ENCODE measurements at places on chromosomes 1 and 21.

DNA sequence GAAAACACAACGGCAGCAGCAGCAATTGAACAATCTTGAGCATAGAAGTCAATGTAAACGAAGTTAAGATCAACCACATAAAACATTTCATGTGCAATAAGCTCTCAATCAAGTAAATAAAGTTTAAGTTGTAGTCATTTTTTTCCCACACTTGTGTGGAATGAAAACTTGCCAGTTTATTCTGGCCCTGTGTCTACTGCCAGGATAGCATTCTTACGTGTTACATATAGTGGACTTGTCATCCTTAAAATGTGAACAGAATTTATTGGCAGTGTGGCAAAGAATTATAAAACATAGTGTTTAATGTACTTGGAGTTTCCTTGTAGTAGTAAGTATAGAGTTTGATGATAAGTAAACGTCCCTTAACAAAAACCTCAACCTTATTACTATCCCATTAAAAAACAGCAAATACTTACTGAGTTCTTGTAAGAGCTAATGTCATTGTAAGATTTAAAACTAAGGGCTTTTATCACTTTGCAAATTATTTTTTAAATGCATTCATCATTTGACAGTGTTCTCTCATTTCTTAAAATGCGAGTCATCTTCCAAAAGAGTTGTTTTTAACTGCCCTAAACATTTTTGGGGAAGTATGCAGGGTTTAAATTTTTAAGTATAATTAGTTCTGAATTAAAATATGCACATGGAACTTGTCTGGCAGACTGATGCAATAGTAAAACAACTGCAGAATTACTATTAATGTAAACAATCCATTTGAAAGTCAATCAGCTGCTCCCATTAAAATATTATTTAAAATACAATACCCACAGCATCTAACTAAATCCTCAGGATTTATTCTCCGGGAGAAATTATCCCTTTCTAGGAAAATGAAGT is 7.9 kb downstream of the COX20 start:
- no peak for DNase-seq

DNA sequence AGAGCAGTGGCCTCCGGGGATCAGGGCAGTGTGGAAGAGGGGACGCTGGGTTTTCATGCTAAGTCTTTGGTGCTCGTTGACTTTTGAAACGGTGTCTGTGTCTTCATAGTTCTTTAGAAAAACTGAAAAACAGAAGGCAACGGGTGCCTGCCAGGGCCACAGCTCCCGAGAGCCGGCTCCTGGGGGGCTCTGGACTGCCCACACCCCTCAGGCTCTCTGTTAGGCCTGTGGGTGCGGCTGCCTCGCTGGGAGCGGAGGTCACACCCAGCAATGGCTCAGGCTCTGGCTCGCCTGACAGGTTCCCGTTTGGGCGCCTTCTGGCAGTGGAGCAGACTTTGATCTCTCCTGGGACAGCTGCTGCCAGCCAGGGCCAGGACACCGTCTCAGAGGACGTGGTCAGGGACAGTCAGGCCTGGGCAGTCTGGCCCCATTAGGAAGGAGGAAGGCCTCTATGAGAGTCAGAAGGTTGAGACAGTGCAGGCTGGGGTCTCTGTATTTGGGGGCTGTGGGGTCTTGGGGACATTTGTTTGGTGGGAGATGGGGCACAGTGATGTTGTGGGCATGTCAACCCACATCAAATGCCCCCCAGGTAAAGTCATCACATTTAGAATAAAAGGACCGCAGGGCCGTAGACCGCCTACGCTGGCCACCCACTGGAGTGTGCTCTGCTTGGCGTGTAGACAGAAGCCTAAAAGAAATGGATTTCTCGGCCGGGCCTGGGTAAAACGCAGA is 5.6 kb downstream of the ARHGEF16 start:
- no peak for DNase-seq

DNA sequence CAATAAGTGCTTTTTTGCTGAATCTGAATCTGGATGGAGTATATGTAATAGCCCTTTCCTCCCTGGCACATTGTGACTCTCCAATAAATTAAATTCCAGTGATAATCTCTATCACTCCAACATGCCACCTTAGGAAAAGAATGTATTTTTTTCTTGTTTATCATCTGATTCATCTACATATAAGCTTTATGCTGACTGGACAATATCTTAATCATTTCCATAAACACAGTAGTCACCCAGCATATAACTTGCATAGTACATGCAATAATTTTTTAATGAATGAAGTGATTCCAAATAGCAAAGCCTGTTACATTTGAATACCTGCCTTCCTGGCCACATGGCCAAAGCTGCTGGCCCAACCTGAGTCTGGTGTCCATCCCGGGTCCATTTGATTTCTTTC is 477.6 kb upstream of the USP24 start:
- DNase-seq, result no peak

- no peak for DNase-seq
These were observed 3.5 kb downstream of the DHCR24 start for GRCh38 chr1:54883349-54884102.

DNA sequence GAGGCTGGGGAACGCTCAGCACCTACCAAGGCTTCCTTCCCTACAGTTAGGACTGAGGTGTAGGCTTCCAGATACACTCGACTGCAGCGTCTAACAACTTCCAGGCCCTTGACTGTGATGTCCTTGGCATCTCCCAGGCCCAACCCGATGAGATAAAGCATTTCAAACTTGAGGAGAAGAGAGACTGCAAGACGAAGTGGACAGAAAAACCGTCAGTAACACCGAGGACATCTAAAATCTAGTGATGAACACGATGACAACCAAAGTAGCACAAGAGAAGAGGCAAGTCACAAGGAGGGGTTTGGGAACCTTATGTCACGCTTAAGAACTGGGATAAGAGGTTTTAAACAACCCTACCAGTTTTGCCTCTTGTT is 314 bp downstream of the DPH5 start:
- peak; percentile 5 for DNase-seq

DNA sequence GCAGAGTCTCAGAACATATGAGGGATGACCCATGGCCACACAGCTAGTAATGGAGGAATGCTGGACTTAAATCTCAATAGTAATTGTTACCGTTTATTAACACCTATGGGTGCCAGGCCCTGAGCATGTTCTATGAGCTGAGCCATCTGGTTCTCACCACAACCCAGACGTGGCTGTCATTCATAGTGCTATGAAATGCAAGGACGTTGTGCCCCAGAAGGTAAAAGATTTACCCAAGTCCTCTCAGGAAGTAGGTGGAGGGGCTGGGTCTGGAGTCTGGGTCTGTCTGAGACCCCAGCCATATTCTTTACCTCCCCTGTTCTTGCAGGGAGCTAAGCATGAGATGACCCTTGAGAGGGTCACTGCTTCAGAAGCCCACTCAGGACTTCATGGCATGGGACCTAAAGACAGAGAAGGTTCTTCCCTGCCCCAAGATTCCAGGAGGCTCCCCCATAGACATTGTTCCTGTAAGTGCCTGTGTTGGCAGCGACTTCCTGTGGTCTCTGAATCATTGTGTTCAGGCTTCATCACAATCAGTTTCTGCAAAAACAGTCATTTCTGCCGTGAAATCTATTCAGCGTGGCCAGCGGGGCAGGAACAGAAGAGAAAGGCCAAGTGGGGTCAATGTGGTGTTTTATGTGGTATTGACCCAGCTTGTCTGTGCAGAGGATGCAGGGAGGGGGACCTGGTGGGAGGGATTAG is 475.4 kb downstream of the PTPRU start:
- peak; percentile 31 for DNase-seq

DNA sequence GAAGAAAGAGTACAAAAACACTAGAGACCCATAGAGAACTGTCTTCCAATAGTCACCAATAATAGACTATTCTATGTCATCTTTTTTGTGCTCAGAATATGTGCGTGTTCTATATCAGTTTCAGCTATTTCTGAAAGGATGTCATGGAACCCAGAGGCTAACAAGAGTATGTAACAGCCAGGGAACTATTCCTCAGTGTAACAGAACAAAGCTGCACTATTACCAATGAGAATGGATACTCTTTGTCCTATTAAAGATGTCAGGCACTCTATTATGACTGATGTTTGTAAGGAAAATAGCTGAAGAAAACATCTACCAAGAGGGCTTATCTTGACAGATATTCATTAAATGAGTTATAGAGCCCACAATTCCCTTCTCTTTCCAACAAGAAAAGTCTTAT is 8.6 kb upstream of the LRRC8C start:
- DNase-seq, result no peak

DNA sequence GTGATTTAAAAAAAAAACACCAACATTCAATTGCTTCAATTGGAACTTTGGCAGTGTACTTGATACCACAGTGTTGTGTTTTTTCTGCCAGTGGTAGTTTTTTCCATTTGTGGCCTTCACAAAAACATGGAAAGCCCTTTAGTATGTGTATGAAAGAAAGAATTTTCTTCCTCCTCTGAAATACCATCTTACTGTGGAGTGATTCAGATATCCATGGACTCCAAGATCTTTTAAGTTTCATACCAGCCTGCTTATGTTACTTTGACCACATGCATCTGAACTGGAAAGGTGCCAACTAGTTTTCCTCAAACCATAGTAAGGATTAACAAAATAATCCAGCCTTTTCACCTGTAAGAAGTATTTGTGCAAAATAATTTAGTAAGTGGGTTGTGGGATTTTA is 3.4 kb downstream of the PPP2R5A start:
- DNase-seq, result no peak

DNA sequence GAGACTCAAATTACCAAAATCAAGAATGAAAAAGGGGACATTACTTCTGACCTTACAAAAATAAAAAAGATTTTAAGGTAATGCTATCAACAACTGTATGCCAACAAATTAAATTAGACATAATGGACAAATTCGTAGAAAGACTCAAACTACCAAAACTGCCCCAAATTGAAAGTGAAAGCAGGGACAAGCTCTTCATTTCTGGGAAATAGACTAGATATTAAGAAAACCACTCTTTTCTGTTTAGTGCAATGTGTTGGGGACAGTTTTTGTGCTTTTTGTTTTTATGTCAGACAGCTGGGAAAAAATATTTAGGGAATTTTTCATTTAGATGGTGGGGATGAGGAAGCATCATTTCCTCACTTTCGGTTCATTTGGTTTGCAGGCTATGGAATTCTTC is 4.9 kb upstream of the GBP1 start:
- DNase-seq, result no peak

- DNase-seq, result no peak
These were observed 122.2 kb upstream of the BARHL2 start for GRCh38 chr1:90839323-90839722.

DNA sequence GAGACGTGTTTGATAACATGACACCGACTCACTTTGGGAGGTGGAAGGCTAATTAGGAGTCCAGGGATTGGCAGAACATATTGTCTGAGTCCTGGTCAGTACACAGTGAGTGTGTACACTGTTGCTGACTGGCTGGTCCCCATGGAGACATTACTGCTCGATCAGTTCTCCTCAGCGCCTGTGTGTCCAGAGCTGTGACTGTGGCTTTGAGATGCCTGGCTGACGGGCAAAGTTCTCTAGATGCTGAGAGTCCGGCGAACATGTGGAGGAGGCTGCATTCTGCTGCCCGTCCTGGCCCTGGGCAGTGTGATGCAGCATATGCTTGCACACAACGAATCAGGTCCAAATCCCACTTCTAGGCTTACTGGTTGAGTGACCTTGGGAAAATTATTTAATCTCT is 280.1 kb upstream of the ST6GALNAC5 start:
- DNase-seq, result no peak

GRCh38 chr1:231643071-231643934 is 16.7 kb downstream of the DISC1 start:
- DNase-seq, result no peak

GRCh38 chr21:44449473-44450363 is 5.6 kb upstream of the LRRC3 start:
- no peak for DNase-seq

DNA sequence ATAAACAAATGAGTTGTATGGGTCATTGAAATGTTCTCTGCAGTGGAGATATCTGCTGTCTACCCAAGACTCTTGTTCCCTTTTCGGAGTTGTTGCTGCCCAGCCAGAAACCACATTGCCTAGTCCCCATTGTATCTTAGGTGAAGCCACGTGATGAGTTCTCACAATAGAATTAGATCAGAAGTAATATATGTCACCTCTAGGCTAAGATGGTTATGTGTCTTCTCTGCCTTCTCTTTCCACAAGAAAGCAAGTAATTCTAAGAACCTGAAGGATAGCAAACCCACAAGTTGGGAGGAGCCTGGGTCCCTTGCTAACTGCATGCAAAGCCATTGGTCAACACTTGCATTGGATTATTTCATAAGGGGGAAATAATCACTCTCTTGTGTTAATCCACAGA is 76.6 kb downstream of the ADCY10 start:
- DNase-seq, result no peak

DNA sequence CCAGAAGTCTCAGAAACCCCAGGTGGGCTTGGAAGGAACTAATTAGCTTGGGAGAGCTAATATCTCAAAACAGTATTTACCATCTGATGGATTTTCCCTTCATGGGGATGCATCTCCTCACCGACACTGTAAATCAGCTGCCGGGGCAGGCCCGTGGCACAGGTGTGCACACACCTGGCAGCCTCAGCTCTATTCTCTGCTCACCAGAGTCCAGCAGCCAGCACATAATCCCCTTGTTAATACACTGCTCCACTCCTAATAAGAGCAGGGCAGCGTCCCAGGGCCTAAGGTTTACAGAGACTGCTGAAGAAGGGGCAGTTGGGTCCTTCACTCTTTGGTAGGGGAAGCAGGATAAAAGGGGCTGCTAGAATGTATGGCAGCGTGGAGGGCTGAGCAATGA is 200.0 kb downstream of the TOMM20 start:
- DNase-seq, result no peak

DNA sequence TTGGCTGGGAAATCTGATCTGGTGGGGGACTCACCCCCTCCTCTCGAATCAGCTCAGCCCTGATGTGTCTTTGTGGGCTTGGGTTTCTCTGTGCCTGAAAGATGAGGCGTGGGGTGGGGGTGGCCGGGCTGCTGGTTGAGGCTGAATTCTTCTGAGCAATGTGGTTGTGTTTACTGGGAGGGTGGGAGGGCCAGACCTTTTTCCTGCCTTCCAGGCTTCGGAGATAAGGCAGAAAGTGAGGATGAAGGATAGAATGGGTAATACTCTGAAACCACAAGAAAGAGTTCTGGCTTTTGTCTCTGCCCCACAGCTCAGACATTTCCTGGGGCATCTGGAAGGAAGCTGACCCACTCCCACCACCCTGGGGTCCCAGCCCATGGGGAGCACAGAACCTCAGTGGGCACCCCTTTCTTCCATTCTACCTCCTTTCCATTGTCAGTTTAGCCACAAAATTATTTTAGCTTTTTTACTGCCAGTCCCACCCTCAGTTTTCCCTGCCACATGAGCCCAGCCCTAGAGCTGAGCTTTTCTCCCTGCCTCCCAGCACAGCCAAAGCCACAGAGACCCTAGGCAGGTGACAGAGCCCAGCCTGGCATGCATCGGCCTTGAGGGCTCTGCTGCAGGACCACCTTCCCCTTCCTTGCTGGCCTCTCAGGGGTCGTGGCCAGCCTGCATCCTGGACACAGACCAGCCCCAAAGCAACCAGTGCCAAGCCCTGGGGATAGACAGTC is 11.2 kb downstream of the ALX3 start:
- no peak for DNase-seq

All from HTR-8/SVneo (cell line).